ENCODE measurements at places on chromosomes 6 and 20.

- DNase-seq: peak; percentile 69
Measured at GRCh38 chr6:153048631-153049030, 46.1 kb upstream of the MTRF1L start.

DNA sequence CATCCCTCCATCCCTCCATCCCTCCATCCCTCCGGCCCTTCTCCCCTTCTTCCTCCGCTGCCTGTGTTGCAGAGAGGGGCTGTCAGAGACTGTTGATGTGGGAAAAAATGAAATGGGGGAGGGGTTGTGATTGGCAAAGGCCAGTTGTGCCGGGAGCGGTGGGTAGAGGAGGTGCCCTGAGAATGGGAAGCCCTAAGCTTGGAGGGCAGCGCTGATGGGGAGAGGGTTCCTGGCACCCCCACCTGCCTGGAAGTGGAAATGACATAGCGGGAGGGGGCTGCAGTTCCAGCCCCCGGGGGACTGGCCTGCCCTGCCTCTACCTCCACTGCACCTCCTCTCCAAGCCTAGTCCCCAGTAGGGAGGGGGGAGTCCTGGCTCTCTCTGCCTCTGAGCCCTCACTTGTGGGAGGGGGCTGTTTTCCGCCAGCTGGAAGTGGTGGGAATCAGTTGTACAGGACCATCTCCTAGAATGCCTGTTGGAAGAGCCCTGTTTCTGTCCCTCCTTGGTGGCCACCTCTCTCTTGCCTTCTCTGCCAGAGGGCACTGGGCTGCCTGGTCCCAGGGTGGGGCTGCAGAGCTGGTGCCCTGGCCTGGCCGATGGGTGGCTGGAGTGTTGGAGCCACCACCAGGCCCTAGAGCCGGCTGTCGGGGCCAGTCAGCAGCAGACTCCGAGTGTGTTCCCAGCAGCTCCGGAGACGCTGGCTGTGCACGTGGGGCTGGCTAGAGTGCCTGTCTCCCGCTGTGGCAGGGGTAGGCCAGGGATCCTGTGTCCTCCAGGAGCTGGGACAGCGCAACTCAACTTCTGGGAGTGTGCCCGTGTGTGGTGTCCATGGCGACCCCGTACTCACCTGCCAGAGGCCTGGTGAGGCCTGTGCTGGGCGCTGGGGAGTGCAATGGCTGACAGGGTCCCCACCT is 1.5 kb downstream of the DLGAP4 start:
- DNase-seq: no peak

- no peak for DNase-seq
Measured at GRCh38 chr6:156027248-156027626, 571.6 kb upstream of the NOX3 start.

GRCh38 chr6:93746892-93747291 is 327.5 kb upstream of the EPHA7 start:
- DNase-seq: no peak

DNA sequence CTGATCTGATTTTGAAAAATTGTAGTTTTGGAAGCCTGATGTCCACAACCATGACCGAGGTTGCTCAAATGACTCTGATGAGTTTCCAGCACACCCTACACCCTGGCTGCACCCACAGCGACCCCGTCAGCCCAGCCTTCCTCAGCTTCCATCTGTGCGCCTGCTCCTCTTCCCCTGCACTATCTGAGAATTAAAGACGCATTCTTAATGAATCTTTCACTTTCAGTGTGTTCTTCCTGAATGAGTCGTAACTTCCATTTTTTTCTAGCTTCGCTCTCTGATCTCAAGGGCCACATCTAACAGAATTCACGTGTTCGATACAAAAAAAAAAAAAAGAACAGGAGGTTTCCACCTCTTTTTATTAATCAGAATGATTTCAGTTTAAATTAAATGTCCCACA is 21.3 kb upstream of the RREB1 start:
- DNase-seq: no peak

DNA sequence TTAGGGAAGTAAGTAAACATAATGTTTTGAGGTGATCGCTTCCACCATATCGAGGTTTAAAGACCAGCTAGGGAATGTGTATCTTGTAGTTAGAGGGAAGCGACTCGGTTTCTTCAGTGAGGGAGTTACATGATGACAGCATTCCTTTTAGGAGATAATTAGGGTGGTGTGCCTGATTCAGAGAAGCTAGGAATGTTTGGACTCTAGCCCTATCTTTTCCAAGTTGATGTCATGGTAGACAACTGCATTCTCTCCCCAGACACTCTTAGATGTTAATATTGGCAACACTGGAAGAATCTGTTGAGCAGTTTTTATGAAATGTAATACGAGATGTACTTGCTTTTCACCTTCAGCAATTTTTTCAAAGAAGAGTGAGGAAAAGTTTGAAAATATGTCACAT is 12.9 kb upstream of the HIVEP1 start:
- DNase-seq: no peak

GRCh38 chr6:109299265-109299607 is 83.0 kb downstream of the CD164 start:
- DNase-seq: no peak

DNA sequence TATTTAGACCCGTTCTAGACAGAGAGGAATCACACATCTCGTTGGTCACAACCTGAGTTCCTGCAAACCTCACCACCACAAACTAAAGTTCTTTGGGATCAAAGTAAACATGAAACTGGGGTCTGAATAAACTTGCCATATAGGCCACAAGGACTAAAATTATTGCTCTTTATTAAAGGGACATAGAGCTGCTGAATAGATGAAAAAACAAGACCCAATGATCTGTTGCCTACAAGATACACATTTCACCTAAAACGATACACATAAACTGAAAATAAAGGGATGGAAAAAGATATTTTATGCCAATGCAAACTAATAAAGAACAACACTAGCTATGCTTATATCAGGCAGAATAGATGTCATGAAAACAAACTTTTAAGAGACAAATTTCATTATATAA is 623.0 kb downstream of the TBC1D32 start:
- DNase-seq: no peak

DNA sequence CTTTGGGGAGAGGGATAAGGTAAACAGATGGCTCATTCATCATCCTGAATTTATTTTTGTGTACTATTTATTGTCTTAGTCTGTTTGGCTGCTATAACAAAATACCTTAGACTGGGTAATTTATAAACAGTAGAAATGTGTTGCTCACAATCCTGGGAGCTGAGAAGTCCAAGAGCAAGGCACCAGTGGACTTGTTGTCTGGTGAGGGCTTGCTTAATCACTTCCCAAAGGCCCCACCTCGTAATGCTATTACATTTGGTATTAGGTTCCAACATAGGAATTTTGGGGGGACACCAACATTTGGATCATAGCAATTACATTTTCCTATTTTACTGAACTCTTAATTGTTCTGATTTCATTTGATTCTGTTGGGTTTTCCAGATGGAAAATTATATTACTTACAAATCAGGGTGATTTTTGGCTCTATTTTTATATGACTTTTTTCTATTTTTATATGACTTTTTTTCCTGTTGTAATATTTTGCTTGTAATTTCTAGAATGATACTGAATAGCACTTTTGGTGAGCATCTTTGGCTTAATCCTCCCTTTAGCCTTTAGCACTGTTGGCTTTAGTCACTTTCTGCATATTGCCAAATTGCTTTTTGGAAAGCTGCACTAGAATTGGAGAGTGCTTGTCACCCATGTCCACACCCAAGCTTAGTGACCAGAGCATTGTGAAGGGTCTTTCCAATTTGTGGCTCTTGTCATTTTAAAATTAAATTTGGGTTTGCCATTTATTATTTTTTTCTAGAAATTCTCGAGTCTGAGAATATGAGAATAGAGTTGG is 43.7 kb upstream of the TULP4 start:
- no peak for DNase-seq

- no peak for DNase-seq
Measured at GRCh38 chr6:16671302-16672289, 89.7 kb downstream of the ATXN1 start.
